Stimulated activated CD4-positive, alpha-beta T cell treated with anti-CD3 and anti-CD28 coated beads, TNF-alpha, amount 100 ng/mL, for 24 hours (primary cell): ENCODE measurements at places on chromosomes 2 and 18.

DNA sequence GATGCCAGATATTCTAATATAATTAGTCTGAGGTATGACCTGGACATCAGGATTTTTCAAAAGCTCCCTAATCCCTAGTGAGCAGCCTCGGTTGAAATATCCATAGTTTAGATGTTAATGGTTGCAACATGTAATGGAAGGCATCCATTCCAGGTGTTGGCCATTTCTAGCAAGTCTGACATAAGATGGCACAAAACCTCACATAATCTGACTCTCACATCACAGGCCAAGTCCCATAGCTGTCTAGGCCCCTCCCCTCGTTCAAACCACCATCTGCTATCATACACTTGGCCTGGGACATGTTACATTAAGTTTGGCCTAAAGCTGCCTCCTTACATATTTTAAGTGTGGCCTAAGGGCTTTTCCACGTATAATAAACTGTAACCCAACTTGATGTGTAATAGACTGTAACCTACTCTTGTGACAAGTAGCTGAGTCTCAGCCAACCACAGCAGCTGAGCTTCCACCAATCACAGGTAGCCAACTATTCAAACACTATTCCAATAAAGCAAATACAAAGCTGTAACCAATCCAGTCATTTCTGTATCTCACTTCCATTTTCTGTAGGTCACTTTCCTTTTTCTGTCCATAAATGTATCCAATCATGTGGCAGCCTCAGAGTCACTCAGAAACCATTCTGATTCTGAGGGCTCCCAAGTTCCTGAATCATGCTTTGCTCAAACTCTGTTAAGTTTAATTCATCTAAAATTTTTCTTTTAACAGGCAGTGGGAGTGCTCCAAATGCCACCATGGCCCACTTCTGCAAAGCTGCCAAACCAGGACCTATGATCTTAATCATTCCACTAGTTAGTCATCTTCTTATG, 59.4 kb downstream of the ADD2 start:
- DNase-seq: no peak

GRCh38 chr2:99832926-99833325, 309.5 kb downstream of the AFF3 start:
- DNase-seq: no peak

- DNase-seq: no peak
Measured at GRCh38 chr2:118752762-118753429, 94.6 kb downstream of the EN1 start.

GRCh38 chr2:187003038-187003554, 154.1 kb upstream of the ZSWIM2 start:
- no peak for DNase-seq

GRCh38 chr2:27798486-27798885, 27.0 kb downstream of the MRPL33 start:
- DNase-seq: no peak

DNA sequence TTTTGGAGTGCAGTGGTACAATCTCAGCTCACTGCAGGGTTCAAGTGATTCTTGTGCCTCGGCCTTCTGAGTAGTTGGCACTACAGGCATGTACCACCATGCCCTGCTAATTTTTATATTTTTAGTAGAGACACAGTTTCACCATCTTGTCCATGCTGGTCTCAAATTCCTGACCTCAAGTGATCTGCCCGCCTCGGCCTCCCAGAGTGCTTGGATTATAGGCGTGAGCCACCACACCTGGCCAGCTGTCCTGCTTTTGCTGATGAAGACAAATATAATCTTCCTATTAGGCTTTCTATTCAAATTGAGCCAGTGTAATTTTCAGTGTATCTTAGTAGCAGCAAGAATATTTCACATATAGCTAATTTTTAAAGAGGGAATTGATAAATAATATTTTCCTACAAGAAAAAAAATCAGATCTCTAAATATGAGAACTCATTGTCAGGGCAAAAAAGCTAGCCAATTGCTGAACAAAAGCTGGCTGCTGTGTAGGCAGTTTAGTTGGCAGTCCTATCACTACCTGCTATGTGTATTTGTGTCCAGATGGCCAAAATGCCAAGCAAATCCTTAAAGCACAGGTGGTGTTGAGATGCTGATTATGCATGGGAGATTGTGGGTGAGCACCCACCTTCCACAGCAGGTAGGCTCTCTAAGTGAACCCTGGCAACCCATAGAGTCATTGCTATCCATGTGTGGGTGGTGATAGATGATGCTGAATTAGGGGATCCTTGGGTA, 60.8 kb upstream of the STAM2 start:
- no peak for DNase-seq

- DNase-seq: no peak
Measured at GRCh38 chr2:121363632-121364420, 78.8 kb upstream of the TFCP2L1 start.

DNA sequence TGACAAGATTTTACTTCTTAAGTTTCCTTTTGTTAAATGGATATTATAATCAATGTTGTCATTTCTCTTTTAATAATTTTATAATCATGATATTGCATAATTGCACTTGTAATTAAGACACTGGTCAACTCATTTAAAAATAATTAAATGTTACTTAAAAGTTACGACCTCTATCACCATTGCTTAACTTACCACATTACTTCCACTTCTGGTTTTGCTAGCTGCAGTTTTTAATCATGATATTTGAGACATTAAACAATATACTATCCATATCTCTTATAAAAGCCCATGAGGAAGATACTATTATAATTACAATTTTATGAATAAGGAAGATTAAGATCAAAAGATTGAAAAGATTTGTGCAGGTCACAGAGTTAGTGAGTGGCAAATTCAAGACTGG, 502.0 kb downstream of the RNF144A start:
- no peak for DNase-seq

- DNase-seq: no peak
Measured at GRCh38 chr2:237315170-237315828, 98.7 kb downstream of the COL6A3 start.

GRCh38 chr2:33268246-33268831, 208.1 kb upstream of the RASGRP3 start:
- DNase-seq: no peak

- peak; percentile 51 for DNase-seq
Measured at GRCh38 chr18:11995445-11996189, 14.3 kb downstream of the IMPA2 start.

- DNase-seq: no peak
Measured at GRCh38 chr18:7830468-7830867, 263.4 kb downstream of the PTPRM start.

GRCh38 chr18:23316988-23317387, 136.1 kb upstream of the RIOK3 start:
- no peak for DNase-seq

GRCh38 chr2:98869272-98869641, 66.8 kb downstream of the CRACDL start:
- DNase-seq: no peak

- DNase-seq: no peak
Measured at GRCh38 chr2:1800716-1801388, 56.5 kb upstream of the PXDN start.

DNA sequence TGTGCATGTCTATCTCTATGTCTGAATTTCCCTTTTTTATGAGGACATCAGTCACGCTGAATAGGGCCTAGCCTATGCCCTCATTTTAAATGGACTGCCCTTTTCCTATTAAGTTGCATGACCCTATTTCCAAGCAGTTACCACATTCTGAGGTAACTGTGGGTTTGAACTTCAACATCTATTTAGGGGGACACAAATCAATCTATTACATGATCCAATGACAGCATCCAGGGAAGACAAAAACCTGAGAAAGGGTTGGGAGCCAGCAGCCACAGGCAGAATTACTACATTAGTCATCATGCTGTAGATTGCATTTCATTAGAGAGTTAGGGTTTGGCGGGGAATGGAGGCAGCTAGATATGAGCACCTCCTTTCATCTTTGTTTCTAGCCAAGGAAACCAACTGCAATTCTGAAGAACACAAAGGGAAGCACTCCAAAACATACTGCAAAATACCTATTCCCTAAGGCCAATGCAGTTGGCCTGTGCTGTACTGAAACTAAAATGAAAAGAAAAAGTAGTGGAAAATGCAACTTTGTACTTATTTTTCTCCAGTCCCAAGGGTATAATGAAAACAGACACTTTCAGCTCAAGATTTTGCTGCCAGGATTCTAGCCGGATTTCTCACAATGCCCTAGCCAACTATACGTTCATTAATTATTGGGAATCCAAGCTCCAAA, 40.4 kb upstream of the C1D start:
- no peak for DNase-seq

- DNase-seq: no peak
Measured at GRCh38 chr2:218694405-218695145, 16.1 kb upstream of the TTLL4 start.

- no peak for DNase-seq
Measured at GRCh38 chr18:11566236-11566965, 43.0 kb upstream of the SLC35G4 start.

DNA sequence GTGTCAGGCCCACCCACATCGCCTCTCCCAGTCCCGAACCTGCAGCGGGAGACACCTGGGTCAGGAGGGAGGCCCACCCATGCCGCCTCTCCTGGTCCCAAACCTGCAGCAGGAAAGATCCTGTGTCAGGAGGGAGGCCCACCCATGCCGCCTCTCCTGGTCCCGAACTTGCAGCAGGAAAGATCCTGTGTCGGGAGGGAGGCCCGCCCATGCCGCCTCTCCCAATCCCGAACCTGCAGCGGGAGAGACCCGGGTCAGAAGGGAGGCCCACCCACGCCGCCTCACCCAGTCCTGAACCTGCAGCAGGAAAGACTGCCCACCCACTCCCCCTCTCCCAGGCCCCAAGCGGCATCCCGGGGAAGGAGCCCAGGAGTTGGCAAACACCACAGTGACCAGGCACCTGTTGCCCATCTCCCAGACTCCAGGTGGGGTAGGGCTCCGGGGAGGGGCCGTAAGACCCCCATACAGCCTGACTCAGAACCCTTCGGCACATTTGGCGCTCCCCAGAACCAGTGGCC, 7.8 kb downstream of the SLC66A2 start:
- DNase-seq: no peak

DNA sequence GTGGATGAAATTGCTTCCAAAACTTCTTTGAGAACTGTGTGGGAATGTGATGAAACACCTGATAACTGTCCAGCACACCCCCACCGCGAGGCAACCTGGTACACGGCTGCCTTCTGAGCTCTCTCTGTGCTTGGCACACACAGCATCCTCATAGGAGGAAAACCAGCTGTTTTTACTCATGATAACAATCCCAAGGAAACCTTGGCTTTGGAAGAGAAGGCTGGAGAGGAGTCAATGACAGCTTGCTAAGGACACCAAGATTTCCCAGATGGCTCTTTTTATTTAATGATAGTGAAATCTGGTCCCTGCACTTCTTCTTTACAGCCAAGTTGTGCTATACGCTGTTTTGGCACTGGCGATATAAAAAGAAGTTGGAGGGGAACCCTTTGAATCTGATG, 232.5 kb upstream of the FN1 start:
- DNase-seq: no peak

DNA sequence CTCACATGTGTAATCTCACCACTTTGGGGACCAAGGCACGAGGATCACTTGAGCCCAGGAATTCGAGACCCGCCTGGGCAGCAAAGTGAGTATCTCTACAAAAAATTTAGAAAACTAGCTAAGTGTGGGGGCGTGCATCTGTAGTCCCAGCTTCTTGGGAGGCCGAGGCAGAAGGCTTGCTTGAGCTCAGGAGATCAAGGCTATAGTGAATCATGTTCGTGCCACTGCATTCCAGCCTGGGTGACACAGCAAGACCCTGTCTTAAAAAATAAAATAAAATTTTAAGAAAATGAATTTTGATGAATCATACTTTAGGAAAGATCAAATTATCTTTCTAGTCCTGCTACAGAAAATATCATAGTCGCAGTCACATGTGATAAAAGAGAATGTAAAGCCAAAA, 46.9 kb downstream of the CABYR start:
- no peak for DNase-seq

- no peak for DNase-seq
Measured at GRCh38 chr2:212146416-212146815, 392.2 kb downstream of the ERBB4 start.

DNA sequence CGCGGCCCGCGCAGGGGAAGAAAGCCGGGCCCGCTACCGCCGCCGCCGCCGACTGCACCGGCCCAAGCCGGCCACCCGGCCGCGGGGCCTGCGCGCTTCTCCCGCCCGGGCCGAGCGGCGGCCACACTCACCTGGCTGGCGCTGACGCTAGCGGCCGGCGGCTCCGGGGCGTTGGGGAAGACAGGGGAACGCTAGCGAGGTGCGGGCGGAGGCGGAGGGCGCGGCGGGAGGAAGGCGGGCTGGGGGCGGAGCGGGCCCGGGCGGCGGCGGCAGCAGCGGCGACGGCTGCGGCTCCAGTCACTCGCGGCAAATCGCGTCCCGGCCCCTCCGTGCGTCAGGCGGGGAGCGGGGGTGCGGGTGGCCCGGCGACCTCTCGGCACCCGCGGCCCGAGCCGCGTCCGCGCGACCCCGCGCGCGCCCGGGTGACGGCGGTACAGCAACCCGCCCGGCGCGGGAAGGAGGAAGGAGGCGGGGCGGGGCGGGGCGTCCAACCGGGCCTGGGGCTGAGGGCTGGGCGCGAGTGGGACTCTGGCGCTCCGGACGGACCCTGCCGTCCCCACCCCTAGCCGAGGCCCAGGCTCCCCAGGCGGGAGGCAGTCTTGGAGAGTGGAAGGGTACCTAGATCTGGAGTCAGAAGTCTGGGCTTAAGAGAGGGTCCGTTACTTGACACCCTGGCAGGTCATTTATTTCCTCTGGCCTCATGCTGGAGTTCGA, at the start of gene SESTD1:
TSS of gene SESTD1 (minus strand) at position 465 of the 714 bp plus-strand sequence. CDS start 72,991 bp downstream, outside the sequence.
- no peak for DNase-seq

- DNase-seq: peak; percentile 12
Measured at GRCh38 chr2:224401641-224402342, at the start of gene FAM124B. TSS of gene FAM124B (minus strand) at chr2:224402107. CDS start at chr2:224401768, 339 bp downstream.

DNA sequence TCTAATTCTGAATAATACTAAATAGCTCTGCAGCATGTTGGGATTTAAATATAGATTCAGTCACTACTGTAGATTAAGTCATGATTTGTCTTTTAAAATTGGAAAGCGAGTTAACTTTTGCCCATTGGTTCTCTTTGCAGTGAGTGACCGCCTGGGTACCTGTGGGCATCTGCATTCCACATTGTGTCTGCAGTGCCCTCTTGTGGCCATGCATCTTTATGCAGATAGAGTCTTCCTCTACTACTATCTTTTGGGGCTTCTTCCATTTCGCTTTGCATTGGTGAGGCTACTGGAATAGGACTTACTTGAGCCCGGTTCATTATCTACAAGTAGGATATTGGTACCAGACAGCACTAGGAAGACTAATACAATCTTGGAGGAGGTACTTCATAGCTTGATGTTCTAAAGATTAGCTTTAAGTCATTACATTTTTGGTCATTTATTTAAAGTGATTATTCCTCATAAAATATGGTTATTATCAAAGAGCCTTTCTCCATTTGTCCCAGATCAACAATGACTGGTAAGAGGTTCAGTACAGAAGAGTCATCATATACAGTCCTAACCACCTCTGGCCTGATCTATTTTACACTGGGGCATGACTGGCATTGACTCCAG, 203.0 kb downstream of the SOCS6 start:
- DNase-seq: peak; percentile 22
